ENCODE measurements at places on chromosomes 7 and 10.

GRCh38 chr7:36762394-36762793 is 38.1 kb upstream of the AOAH start:
- DNase-seq = no peak

- no peak for DNase-seq
These were observed 6.7 kb downstream of the KCP start for GRCh38 chr7:128903621-128904361.

GRCh38 chr10:38072552-38072951 is 21.6 kb upstream of the ZNF37A start:
- DNase-seq = no peak

DNA sequence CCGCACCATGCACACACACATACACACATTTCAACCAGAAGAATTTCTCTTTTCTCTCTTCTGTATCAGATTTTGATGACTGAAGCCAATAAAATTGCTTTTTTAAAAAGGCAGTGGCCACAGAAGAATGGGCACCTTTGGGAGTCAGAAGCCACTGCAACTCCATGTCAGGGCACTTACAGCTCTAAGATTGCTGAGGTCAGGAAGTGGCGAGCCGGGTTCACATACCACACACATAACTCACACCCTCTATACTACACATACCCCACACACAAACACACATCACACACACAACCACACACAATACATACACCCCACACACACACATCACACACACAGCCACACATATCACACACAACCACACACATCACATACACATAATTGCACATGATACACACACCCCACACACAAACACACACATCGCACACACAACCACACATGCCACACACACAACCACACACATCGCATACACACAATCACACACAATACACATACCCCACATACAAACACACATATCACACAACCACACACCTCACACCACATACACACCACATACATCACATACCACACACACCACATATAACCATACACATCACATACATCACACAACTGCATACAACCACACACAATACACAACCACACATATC is 31.2 kb downstream of the GPRIN2 start:
- DNase-seq = no peak

- no peak for DNase-seq
These were observed 47.6 kb downstream of the PDGFA start for GRCh38 chr7:471866-472639.

- DNase-seq = no peak
These were observed 74.4 kb downstream of the SEPTIN7 start for GRCh38 chr7:35875292-35875691.

GRCh38 chr7:129792721-129793120 is 160.0 kb downstream of the UBE2H start:
- no peak for DNase-seq

- DNase-seq = no peak
These were observed 37.2 kb upstream of the TARP start for GRCh38 chr7:38310591-38311101.

- no peak for DNase-seq
These were observed 52.2 kb downstream of the UNCX start for GRCh38 chr7:1284743-1285458.

- no peak for DNase-seq
These were observed 51.2 kb upstream of the SORCS3 start for GRCh38 chr10:104589871-104590270.

DNA sequence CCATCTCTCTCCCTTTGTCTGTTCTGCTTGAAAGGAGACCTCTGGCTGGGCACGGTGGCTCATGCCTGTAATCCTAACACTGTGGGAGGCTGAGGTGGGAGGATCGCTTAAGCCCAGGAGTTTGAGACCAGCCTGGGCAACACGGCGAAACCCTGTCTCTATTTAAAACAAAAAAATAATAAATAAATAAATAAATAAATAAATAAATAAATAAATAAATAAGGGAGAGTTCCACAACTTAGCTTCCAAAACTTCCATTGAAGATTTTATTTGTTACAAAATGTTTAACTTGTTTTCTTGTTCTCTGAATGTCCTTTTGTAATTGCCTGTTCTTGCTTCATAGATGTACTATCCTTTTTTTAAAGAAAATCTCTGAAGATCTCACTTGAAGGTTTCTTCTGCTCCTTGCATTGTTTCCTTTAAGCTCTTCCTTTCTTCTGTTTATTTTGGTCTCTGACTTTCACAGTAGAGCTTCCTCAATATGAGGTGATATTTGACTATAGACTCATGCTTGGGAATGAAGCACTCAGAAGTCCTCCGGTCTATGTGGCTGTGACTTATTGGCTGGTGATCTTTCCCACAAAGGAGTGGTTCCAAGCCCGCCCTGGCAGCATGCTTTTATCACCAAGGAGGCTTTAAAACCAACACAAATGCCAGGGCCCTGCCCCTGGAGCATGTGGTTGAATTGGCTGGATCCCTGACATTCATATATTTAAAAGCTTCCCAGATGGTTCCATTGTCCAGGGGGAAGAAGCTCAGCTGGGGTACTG is 18.1 kb upstream of the NPTX2 start:
- no peak for DNase-seq

- DNase-seq = no peak
These were observed 5.8 kb upstream of the ARHGAP19 start for GRCh38 chr10:97298223-97298571.

- no peak for DNase-seq
These were observed 419.5 kb upstream of the SORCS1 start for GRCh38 chr10:107583974-107584373.

DNA sequence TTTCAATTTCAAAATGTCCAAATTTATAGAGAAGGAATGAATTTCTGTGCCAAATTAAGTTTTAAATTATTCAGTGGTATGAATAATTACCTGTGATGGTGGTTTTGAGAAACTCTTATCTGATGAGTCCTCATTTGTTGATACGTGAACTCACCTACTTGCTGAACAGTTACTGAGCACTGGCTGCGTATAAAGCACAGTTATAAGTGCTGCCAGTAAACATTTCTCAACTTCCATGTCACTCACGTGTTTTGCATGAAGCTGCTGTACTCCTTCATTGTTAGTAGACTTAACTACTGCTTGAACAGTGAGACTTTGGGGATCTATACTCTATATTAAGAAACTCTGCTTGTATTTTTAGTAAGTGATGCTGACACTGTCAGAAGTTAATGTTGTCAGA is 269.1 kb upstream of the FZD8 start:
- no peak for DNase-seq

- DNase-seq = no peak
These were observed 58.0 kb downstream of the STK31 start for GRCh38 chr7:23768022-23768421.

Measured in T-helper 2 cell treated with Interferon-gamma antibody and Interleukin-4, amounts not matched to agents 5 μg/mL and 100 μg/mL, for 36 hours (primary cell).